ENCODE measurements at places on chromosomes 2 and 18.

DNA sequence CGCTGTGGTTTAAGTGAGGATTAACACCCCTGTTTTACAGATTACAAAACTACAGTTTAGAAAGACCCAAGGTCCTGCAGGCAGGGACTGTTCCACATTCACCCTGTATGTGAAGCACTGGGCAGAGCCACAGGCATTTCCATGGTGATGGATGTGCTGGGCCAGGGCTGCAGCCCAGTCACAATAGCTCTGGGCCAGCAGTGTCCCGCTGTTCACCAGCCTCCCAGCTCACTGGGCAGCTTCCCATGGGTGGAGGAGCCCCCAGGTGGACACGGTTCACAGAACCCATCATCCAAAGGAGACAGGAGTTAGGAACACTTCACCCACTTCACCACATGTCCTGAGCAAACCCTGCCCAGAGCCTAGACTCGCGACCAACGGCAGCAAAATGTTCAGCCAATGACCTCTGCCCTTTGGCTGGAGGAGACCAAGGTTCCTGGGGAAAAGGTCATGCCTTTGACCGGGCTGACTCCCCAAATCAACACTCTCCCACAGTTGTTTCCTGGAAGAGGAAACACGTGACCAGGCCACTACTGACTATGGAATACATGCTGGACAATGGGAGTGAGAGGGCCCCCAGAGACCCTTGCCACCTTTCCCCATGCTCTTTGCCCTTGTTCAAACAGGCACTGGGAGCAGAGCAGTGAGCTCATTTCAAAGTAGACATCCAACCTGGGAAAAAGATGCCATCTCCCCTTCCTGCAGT is 28.0 kb upstream of the SLC35F6 start:
- DNase-seq: no peak

GRCh38 chr2:67046591-67046990 is 350.5 kb upstream of the ETAA1 start:
- DNase-seq: no peak

DNA sequence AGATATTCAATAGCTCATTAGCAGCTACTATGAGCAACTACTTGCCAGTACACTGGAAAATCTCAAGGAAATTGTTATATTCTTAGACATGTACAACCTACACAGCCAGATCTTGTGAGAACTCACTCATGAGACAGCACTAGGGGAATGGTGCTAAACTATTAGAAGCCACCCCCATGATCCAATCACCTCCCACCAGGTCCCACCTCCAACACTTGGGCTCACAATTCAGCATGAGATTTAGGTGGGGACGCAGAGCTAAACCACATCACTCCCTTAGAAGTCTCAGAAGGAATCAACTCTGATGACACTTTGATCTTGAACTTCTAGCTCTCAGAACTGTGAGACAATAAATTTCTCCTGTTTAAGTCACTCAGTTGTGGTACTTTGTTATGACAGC is 418.3 kb upstream of the SPHKAP start:
- no peak for DNase-seq

- no peak for DNase-seq
These were observed 93.7 kb upstream of the SH3BP4 start for GRCh38 chr2:234858145-234858544.

DNA sequence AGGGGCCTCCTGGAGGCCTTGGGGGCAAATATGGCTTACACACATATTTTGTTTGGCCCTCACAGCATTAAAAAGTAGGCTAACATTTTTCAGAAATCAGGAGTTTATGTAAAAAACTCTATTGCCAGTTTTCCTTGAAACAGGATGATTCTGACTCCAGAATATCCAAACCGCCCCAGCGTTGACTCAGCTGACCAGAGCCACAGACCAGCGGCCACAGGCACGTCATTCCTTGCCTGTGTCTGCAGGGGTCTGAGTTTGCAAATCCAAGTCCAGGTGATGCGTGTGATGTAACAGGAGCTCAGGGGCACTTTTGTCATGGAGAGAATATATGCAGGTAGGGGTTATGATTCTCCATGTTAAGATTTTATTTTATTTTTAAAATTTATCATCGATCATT is 79.4 kb upstream of the ALKAL2 start:
- no peak for DNase-seq

- no peak for DNase-seq
These were observed 7.7 kb upstream of the TMEM247 start for GRCh38 chr2:46471697-46472096.

DNA sequence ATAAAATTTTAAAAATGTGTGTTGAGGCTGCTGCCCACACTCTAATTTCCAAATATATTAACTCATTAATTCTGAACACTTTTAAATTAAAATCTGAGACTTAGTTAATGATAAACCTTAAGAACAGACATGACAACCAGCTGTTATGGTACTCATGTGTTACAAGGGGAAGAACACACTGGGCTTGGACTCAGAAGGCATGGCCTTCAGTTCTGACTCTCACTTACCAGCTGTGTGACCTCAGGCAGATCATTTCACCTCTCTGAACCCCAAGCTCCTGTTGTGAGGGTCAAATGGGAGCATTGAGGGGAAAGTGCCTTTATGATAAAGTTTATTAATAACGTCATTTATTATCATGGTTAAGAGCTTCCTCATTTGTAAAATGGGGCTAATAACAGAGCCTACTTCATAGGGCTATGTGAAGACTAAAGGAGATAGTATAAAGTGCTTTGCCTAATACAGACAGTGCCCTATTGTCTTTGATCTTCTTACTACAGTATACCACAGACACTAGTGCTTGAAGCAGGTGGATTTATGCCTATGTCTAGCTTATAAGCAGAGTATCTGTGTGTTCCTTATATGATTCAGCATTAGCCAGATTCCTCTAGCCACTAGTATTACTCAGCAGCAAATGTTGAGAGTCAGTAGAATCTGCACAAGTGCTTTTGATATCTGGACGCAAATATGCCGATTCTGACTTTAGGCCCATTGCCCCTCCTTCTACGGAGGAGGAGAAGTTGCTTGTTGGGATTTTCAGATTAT is 99.6 kb downstream of the SGPP2 start:
- DNase-seq: no peak

- DNase-seq: no peak
These were observed 35.2 kb downstream of the OTOF start for GRCh38 chr2:26442707-26443106.

DNA sequence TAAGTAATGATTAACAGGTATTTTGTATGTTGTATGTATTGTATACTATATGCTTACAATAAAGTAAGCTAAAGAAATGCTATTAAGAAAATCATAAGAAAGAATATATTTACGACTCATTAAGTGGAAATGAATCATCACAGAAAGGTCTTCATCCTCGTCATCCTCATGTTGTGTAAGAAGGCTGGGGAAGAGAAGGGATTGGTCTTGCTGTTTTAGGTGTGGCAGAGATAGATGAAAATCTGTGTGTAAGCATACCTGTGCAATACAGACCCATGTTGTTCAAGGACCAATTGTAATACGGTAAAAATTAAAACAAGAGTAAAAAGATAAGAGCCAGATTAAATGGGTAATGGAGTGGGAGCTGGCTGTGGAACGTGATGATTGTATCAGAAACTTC is 16.6 kb downstream of the SLC35F5 start:
- DNase-seq: no peak

DNA sequence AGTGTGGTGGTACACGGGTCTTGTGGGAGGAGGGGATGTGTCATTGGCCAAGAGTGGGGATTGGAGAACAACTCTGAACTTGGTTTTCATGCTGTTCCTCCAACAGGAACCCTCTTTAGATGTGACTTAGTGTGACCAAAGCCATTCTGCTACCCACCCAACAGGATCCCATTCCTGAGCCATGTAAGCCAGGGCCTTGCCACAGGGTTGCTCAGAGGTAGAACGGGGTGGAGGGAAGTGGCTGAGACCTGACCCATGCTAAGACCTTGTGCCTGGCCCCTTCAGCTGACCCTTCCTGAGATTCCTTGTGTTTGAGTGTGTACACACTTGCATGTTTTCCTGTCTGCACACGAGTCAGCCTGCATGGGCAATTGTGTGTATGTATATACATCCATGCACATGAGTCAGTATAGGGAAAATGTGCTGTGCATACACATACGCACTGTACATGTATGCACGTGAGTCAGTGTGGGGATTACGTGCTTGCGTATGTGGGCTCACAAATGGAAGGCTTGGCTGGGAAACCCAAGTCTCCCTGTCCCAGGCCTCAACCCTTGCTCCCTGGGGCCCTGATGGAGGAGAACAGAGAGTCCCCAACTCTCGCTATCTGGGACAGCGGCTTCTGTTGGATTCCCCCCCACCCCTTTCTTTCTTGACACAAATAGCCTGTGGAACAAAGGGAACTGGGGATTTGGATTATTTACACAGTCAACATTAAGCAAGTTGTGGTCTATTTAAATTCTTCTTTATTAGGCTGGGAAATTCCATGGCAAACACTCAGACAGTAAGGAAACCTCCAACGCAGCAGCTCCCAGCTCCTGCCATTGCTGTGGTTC is 339.8 kb downstream of the DYSF start:
- DNase-seq: peak; percentile 90

DNA sequence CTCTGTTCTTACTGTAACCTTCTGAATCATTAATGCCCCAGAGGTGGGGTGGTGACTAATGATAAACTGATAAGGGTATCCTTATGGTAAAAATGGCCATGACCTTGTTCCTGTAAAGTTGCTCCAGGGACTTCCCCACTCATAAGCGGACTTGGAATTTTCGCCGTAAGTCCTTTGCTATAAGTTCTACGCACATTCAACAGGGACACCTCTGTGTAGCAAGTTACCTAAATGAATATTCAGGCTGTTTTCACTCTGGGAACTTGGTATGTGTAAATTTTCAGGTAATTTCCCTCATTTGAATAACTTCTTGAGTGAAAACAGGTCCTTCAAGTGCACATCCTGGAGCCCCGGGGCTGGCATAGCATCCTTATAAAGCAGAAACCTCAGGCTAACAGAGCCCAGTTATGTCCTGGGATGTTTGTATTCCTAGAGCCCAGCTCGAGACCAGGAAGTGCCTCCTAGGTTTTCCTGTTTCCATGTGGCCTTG is 9.4 kb upstream of the AGFG1 start:
- no peak for DNase-seq

DNA sequence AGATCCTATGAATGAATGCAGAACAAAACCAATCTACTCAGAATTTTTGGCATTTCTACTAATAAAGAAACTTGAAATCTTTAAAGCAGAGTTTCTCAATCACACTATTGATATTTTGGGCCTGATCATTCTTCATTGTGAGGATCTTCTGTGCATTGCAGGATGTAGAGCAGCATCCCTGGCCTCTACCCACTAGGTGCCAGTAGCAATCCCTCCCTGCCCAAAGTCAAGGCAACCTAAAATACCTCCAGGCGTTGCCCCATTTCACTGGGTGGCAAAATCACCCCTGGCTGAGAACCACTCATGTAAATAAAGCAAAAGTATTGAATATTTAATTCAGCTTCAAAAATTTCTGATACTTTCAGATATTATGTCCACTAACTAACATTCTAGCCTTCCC is 213.0 kb downstream of the SP3 start:
- DNase-seq: peak; percentile 11

GRCh38 chr18:63135101-63135500 is 184.5 kb downstream of the BCL2 start:
- DNase-seq: no peak

DNA sequence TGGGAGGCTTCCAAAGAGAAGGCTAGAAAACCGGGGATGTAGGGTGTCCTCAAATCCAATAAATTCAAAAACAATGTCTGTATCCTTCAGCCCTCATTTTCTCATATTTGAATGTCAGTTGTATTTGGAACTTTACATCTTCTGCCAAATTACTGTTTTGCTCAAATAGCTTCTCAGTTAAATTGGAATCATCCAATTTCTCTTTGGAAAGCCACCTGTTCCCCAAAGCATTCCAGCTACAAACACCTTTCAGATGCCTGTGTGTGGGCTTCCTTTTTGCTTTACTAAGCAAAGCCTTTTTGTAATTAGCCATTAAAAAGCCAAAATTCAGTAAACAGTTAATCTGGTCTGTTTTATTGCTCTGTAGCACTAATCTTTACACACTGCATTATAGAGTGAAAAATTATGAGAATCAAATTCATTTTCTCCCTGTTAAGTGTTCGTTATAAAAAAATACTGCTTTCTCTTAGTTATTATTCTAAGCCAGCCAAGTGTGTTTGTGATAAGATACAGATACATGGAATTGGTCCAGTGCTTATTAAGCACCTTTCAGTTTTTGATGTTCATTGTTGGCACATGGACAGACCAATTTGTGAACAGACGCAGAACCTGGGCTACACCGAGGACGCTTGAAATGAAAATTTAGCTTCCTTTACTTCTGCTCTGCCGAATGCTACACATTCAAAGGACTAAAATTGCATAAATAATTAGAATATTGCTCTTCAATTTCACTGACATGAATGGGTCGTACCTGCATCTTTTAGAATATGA is 151.6 kb downstream of the RTN4 start:
- no peak for DNase-seq

- DNase-seq: no peak
These were observed 36.7 kb downstream of the PKP4 start for GRCh38 chr2:158493458-158493857.

GRCh38 chr18:13446610-13447461 is 228.3 kb downstream of the LDLRAD4 start:
- peak; percentile 36 for DNase-seq

DNA sequence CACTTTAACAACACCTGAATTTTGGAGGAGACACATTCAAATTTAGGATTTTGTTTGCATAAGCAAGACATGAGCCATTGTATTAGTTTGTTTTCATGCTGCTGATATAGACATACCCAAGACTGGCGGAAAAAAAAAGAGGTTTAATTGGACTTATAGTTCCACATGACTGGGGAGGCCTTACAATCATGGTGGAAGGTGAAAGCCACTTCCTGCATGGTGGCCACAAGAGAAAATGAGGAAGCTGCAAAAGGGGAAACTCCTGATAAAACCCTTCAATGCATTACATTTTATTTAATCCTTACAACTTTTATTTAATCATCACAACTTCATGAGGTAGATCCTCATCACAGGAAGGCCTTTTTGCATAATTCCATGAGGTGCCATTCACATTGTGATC is 242.0 kb upstream of the STON1 start:
- DNase-seq: no peak

GRCh38 chr2:12587729-12588522 is 128.8 kb upstream of the TRIB2 start:
- peak; percentile 95 for DNase-seq

DNA sequence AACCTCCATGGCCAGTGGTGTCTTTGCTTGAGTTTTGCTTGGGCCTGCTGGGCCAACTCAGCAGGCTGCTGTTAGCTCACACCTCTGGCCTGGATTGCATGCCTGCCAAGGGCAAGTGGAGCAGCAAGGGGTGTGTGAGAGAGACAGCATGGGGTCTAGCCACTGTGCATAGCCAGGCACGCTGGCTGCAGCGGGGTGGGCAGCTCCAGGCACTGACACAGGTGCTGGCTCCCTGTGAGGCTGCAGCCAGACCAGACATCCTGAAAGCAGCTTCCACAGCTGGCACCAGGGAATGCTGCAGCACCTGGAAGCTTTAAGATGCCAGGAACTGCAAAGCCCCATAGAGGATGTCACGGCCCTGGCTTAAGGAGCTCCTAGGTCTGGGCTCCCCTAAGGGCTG is 376.4 kb upstream of the VWC2L start:
- DNase-seq: no peak

- no peak for DNase-seq
These were observed 89.0 kb downstream of the EIPR1 start for GRCh38 chr2:3288470-3289170.

GRCh38 chr2:134169788-134170187 is 84.1 kb upstream of the MGAT5 start:
- no peak for DNase-seq

Data from fibroblast of skin of back (primary cell).